A549 treated with dexamethasone at 1 μM for 4 hours (cell line): ENCODE measurements at places on chromosomes 1 and 21. TPM values are rescaled to one million over a fixed set of nuclear protein-coding genes. Genes with fewer than 3 reads are reported as not detected.

Gene RNF186
- total RNA-seq, result not detected in 5 replicates

Gene MYCL
- total RNA-seq, result 1.1 to 1.9 TPM (median 1.6 TPM) in 5 replicates

Gene MRPS15
- 72.5 to 89.0 TPM (median 83.1 TPM) in 5 replicates for total RNA-seq

Gene ANKRD34A
- 0.24 to 0.47 TPM (median 0.35 TPM) in 5 replicates for total RNA-seq

Gene SLC16A4
- total RNA-seq, result 30.8 to 41.6 TPM (median 35.2 TPM) in 5 replicates

Gene AADACL4
- not detected in 5 replicates for total RNA-seq

Gene CELF3
- total RNA-seq, result 0.03 TPM in 1 of 5 replicates, not detected in the others

Gene FBLIM1
- total RNA-seq, result 17.2 to 30.9 TPM (median 24.8 TPM) in 5 replicates

Gene PDPN
- not detected in 5 replicates for total RNA-seq

Gene LIPI
- total RNA-seq, result not detected in 5 replicates

Gene CLEC20A
- not detected in 5 replicates for total RNA-seq

Gene DUSP10
- 1.9 to 2.5 TPM (median 2.2 TPM) in 5 replicates for total RNA-seq

Gene PAQR6
- 2.4 to 4.7 TPM (median 2.8 TPM) in 5 replicates for total RNA-seq

Gene NBPF4
- 0.06 to 0.14 TPM (median 0.07 TPM) in 4 of 5 replicates, not detected in the other for total RNA-seq

Gene KIAA0040
- 0.76 to 1.4 TPM (median 1.1 TPM) in 5 replicates for total RNA-seq

Gene ST6GALNAC3
- 0.21 to 1.1 TPM (median 0.64 TPM) in 5 replicates for total RNA-seq

Gene GRIK1
- total RNA-seq, result not detected in 5 replicates

Gene LINGO4
- total RNA-seq, result not detected in 5 replicates

Gene GPR37L1
- total RNA-seq, result 0.12 to 0.18 TPM (median 0.14 TPM) in 5 replicates

Gene FCGR2B
- total RNA-seq, result not detected in 5 replicates

Gene INSRR
- not detected in 5 replicates for total RNA-seq

Gene TOR3A
- total RNA-seq, result 34.0 to 40.3 TPM (median 37.1 TPM) in 5 replicates

Gene FMN2
- total RNA-seq, result 3.2 to 4.3 TPM (median 3.6 TPM) in 5 replicates

Gene LMX1A
- 0.05 TPM in 1 of 5 replicates, not detected in the others for total RNA-seq

Gene NUP210L
- 0.02 to 0.06 TPM in 2 of 5 replicates, not detected in the others for total RNA-seq

Gene KDF1
- 0.15 to 0.31 TPM (median 0.26 TPM) in 5 replicates for total RNA-seq

Gene GNB1
- 202 to 248 TPM (median 232 TPM) in 5 replicates for total RNA-seq

Gene XCL2
- total RNA-seq, result 0.21 TPM in 1 of 5 replicates, not detected in the others

Gene IRF2BP2
- total RNA-seq, result 65.5 to 92.3 TPM (median 86.5 TPM) in 5 replicates

Gene EPHA10
- total RNA-seq, result 0.98 to 2.3 TPM (median 1.2 TPM) in 5 replicates

Gene CYP4X1
- 0.04 to 0.08 TPM (median 0.05 TPM) in 3 of 5 replicates, not detected in the others for total RNA-seq

Gene GJB4
- total RNA-seq, result 0.06 to 0.13 TPM (median 0.11 TPM) in 5 replicates

Gene SELENOF
- 125 to 173 TPM (median 141 TPM) in 5 replicates for total RNA-seq

Gene SMYD2
- total RNA-seq, result 32.3 to 34.4 TPM (median 32.9 TPM) in 5 replicates

Gene CD244
- total RNA-seq, result not detected in 5 replicates

Gene LCE1F
- not detected in 5 replicates for total RNA-seq

Gene COL8A2
- 0.07 to 0.24 TPM (median 0.14 TPM) in 5 replicates for total RNA-seq

Gene CYYR1
- not detected in 5 replicates for total RNA-seq

Gene IQCC
- 1.5 to 2.5 TPM (median 1.9 TPM) in 5 replicates for total RNA-seq

Gene NEK2
- 35.7 to 45.1 TPM (median 43.0 TPM) in 5 replicates for total RNA-seq

Gene RUNX3
- 3.9 to 9.0 TPM (median 6.8 TPM) in 5 replicates for total RNA-seq

Gene CELA3B
- total RNA-seq, result not detected in 5 replicates

Gene TAS1R1
- total RNA-seq, result not detected in 5 replicates

Gene C1QC
- not detected in 5 replicates for total RNA-seq

Gene S100A16
- total RNA-seq, result 467 to 520 TPM (median 496 TPM) in 5 replicates

Gene IFI6
- 9.1 to 12.1 TPM (median 10.5 TPM) in 5 replicates for total RNA-seq

Gene SMCP
- total RNA-seq, result not detected in 5 replicates
